Mesangial cell (primary cell): ENCODE measurements at places on chromosomes 5 and 9. TPM values are rescaled to one million over a fixed set of nuclear protein-coding genes. Genes with fewer than 3 reads are reported as not detected.

The RETREG1 gene
- 3.3 and 6.0 TPM in 2 replicates for total RNA-seq

The PCDHA1 gene
- total RNA-seq = under 0.01 and 0.16 TPM in 2 replicates

The TTC23L gene
- 0.13 TPM in 1 of 2 replicates, not detected in the other for total RNA-seq

The ENHO gene
- total RNA-seq = 0.65 TPM in 1 of 2 replicates, not detected in the other
